ENCODE measurements at places on chromosomes 1 and 21.

DNA sequence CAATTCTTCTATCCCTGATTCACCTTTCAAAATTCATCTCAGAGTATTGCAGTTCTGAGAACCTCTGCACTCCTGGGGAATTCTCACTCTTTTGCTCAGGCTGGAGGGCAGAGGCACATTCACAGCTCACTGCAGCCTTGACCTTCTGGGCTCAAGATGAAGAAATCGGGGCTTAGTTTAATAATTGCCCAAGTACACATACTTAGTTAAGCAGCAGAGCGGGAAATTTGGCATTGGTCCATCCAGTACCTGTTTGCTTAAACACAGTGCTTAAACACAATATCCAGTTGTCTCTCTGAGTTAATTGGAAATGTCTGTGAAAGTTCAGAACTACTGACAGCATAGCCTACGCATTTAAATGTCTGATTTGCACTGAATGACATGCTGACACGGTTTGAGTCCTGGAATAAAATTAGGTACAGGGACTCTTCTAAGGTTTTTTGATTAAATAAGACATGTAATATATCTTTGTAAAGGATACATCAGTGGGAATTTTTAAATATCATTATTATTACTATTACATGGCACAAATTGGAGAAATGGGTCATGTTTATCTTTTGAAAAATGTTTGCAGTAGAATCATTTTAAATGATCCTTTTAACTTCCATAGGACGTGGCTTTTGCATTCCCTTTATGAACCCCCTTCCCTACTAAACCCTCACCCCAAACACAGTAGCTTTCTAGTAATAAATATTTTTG lies 337.4 kb downstream of the SRGAP2C start:
- DNase-seq, result no peak

DNA sequence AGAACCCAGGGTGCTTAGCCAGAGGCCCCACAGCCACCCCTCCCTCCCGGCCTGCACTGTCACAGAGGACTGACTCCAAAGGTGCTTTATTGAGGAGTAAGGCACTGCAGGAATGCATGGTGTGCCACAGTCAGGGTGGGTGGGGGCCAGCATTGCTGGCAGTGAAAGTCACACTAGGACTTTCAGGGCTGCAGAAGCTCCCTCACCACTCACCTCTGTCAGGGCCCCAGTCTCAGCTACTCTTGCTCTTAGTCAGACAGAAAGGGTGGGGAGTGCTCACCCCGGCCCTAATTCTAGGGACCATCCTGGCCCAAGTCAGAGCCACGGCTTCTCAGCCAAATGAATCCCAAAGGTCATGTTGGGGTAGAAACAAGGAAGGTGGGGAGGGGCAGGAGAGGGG lies 19.4 kb downstream of the KNCN start:
- no peak for DNase-seq

DNA sequence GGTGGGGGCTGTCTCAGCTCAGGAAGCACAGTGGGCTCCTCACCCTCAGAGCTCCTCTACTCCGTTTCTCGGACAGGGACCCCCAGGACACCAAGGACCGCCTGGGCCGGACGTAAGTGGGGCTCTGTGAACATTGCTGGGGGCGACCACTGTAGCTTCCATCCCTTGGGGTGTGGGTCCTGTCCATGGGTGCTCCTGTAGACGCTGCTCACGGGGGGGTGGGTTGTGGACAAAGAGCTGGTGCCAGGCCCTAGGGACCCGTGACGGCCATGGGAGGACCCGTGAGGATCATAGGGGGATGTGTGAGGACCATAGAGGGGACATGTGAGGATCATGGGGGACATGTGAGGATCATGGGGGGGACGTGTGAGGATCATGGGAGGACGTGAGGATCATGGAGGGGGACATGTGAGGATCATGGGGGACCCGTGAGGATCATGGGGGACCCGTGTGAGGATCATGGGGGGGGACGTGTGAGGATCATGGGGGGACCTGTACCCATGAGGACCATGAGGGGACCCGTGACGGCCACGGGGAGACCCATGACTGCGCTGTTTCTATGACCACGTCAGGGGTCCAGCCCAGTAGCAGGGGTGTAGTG lies 18.1 kb downstream of the COL6A1 start:
- DNase-seq, result no peak

GRCh38 chr1:2380816-2381591 lies 10.3 kb downstream of the MORN1 start:
- DNase-seq, result no peak

Measured in GM12878 (cell line).